ENCODE measurements at places on chromosomes 3 and 15. TPM values are rescaled to one million over a fixed set of nuclear protein-coding genes. Genes with fewer than 3 reads are reported as not detected.

COL6A5 gene
- total RNA-seq: not detected

DNA sequence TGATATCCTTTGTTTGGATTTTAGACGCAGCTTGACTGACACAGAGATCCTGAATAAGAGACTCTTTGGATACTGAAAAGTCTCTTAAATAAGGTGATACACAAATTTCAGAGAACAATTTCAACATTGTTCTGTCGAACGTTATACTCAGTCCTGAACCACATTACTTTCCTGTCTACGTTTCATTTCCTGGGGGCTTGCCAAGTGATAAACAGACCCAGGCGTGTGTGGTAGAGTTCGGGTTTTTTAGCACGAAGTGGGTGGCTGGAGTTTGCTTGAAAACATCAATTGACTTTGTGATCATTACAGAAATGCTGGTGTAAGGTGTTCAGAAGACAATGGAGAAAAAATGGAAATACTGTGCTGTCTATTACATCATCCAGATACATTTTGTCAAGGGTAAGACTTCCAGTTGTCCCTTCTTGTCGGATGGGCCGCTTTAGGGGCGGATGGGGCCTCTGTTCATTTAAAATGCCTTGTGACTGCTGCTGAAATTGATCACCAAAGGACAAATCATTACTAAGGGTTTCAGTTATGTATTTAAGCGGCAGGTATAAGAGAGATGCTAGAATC lies at the start of gene CD96:
Gene CD96, plus strand, starts transcription at position 287 of the 573 bp plus-strand sequence. Its CDS starts 52 bp downstream, at position 339.
- DNase-seq: no peak

DNA sequence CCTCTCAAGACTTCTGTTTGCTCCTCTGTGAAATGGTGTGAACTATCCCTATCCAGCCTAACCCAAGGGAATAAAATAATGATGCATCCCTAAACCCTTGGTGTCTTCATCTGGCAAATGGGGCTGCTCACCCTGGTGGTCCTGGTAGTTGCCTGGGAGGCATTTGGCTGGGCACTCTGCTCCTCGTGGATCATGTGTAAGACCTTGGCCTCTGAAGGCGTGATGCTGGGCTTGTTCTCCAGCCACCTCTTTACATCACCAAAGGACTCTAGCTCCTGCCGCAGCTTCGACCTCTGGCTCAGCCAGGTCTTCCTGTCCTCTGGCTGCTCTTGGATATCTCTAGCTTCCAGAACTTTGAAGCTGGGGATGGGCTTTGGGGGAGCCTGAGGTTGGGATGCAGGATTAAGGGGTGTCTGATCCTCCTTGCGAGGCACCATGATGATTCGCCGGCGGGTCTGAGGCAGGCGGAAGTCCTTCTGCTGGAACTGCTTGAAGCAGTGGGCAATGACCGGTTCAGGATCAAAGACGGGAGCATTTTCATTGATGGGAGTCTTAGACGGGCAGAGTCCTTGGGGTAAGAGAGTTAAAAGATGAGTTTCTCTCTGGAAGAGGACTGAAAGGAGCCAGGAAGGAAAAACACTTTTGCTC lies 7.1 kb downstream of the EFCAB12 start:
- no peak for DNase-seq

SNTN gene
- not detected for total RNA-seq

ABCC5 gene
- 17.9 TPM for total RNA-seq

DNA sequence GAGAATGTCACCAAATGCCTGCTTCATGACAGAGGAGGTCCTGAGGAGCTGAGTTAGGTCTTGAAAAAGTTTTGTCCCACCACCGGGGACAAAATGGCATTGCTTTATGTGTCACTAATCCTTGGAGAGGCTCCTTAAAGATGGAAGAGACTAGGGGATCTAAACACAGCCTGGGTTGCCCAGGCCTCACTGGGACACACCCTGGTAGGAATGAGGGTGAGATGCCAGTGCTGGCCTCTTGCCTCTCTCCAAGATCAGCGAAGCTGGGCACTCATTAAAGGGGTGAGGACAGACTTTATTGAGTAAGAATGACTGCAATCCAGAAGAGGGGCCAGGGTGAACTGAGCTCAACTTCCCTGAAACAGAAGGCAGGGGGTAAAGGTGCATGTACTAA lies 58.5 kb upstream of the KLF13 start:
- DNase-seq: peak; percentile 3

CRABP1 gene
- total RNA-seq: not detected

- DNase-seq: no peak
These were observed 198.7 kb upstream of the PFN2 start for GRCh38 chr3:150169330-150169940.

DNA sequence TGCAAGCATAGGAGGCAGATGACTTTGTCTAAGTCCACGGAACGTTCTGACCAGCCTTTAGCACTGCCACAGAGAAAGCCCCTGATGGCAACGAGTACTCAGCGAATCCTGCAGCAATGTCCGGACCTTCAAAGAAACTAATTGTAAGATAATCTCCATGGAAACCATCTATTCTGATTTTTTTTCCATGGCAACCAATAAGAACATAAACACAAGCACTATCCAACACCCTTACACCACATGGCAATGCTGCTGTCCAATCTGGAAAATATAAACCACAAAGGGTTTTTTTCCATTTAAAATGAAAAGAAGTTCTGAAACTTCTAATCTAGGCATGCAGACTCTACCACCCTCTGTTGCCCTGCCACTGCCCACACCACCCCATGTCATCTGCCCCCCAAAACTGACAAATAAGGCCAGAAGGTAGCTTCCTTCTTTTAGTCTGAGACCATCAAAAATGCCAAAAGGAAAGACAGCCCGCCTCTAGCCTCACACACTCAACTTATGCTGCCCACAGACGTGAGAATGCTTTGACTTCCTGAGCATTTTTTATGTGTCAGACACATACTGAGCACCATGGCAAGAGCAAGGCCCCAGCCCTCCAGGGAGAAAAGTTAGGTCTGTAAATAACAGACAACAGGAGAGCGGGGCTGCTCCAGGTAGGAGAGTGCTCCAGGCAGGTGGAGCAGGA lies 44.5 kb downstream of the POC1A start:
- no peak for DNase-seq

AGBL1 gene
- total RNA-seq: 0.91 TPM

DNA sequence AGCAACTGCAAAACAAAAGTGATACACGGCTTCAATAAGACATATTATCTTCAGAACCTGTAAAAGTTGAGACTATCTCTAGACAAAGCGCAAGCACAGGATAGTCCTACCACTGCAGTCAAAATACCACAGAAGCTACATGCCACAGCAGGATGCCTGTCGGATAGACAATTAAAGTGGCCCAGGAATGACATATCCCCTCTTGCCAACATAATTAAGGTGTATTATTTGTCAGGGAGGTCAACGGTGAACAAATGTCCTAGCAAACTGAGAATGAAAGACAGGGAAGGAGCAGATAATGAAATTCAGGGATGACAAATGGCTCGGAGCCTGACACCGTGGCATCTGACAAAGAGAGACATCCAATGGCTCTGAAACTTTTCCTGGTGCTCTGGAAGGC lies 185.7 kb downstream of the MECOM start:
- no peak for DNase-seq

Data from prostate gland (tissue), 2 donors.